ENCODE measurements at places on chromosomes 6 and 20.
A peak's percentile ranks its signal among the peaks of the same experiment; 100 is the strongest.

- DNase-seq = no peak
These were observed 102.2 kb downstream of the PREX1 start for GRCh38 chr20:48725555-48725991.

- DNase-seq = no peak
These were observed 174.2 kb downstream of the ANKRD60 start for GRCh38 chr20:58054082-58054779.

DNA sequence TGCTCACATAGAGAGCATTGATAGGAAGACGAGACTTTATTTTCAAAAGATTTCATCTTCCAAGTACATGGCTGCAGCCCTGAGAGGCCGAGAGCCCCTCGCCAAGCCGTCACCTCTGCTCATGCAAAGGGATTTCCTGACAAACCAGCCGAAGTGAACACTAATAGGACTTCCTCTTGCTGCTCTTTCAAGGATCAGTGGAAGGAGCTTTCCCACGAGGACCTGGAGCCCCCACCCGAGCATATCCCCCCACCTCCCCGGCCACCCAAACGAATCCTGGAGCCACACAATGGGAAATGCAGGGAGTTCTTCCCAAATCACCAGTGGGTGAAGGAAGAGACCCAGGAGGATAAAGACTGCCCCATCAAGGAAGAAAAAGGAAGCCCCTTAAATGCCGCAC, 69.3 kb downstream of the PTPN1 start:
- DNase-seq = no peak

DNA sequence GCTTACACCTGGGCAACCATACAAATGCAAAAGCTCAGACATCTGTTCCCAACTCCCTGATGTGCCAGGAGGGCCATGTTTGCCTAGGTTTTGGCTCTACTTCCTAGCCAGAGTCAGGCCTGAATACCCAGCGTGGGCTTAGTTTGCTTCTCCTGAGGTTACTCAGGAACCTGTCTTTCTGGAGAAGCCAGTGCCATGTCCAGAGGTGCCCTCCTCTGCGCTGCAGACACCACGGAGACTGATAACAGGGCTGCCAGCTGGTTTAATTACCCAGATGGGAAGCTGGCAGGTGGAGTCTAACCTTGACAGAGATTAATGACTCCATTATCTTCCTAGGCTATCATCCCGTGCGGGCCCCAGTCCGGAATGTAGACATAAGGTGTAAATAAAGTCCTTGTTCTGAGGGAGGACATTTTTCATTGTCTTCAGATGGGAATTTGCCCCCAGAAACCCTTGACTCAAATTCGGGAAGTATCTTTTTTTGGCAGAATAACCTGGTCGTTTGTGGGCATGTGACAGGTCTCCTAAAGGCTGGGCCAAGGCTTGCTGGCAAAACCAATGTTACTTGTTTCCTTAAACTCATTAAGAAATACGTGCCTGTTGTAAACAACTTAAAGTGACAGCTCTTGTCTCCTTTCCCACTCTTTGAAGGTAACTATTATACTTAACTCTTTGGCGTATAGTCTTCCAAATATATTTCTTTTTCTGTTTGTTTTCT, 29.2 kb upstream of the ZNFX1 start:
- no peak for DNase-seq

- DNase-seq = no peak
These were observed 15.9 kb downstream of the NDUFAF5 start for GRCh38 chr20:13800728-13801134.

DNA sequence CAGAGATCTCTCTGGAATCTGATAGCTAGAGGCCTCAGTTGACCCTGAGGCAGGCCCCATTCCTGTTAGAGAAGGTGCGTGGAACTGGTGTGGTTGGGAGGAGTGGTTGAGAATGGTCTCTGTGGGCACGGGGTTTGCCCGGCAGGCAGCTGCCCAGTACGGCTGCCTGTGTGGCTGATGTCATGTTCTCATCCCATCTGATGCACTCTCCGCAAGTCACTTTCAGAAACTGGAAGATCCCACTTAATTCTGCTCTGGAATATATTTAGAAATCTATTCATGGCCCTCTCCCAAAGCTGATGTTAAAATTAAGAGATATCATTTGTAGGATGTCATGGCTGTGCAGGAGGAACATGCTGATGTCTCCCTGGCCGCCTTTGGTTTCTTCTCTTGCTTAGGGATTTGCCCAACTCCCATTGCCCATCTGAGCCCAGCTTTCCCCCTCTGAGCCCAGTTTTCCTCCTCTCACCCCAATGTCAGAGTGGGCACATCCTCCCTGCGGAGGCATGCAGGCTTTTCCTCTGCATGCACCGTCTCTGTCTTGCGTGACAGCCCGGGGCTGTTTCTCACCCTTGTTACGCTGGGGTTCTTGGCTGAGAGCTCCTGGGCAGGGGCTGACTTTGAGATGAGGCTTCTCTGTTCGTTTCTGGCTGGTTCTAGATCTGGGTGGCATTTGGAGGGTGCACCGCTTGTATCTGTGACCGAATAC, 21.0 kb downstream of the PHACTR3 start:
- DNase-seq = no peak

DNA sequence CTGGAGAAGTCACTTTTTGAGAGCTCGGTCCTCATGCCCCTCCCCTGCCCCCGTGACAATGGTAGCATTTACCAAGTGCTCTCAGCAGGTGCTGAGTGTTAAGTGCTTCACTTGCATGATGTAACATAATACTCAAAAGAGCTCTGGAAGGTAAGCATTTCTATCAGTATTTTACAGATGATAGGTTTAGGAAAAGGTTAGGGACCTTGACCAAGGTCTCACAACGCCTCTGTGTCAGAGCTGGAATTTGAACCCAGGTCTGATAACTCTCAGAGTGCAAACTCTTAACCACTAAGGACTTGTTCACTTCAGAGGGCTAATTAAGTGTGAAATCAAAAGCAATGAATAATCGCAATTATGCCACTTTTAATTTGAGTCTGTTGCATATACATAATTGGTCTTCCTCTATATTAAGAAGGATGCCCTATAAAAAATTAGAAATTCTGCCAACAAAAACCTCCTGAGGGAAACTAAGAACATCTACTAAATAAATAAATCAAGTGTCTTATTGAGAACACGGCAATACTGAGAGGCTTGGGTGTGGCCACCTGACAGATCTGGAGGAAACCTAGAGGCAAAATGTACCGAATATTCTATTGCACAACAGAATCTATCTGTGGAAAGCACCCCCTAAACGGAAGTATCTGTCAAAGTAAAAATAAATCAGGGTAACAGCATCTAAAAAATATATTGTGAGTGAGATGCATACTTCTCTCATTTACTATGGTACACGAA, 109.8 kb downstream of the BACH2 start:
- DNase-seq = no peak

GRCh38 chr6:152135755-152136448, 328.4 kb downstream of the ESR1 start:
- DNase-seq = no peak

GRCh38 chr6:136410201-136411024, 120.8 kb upstream of the BCLAF1 start:
- DNase-seq = no peak

DNA sequence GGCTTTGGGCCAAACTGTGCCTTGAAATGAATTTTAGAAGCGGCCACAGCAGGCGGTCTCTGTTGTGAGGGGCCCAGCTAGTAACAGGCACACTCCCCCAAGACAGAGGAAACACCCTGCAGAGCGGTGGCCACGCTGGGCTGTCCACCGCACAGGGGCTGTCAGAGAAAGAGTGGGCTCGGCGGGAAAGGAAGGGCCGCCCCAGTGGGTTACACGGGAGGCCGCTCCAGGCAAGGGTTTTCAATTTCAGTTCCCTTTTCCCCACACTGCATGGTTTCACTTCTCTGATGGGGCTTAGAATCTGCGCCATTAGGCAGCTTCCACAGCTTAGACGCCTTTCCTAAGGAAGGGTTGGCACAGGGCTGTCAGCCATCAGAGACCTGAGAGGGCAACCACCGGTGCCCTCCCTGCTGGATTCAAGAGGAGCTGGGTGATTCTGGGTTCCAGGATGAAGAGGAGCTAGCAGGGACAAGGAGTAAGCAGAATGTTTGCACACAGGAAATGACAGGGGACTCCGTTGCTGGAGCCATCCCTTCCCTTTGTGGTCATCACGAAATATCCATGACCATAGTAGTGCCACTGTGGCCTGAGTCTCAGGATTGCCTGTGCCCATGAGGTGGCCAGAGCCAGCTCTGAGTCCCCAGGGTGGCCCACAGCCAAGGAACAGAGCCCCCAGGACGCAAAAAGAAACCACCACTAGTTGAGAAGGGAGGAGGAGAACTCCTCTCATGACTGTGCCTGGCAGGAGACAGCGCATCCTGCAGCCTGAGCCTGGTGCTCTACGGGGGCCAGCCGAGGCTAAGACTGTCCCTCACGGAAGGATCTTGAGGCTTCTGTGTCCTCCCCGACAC, 282.7 kb downstream of the NRN1 start:
- peak; percentile 77 for DNase-seq

DNA sequence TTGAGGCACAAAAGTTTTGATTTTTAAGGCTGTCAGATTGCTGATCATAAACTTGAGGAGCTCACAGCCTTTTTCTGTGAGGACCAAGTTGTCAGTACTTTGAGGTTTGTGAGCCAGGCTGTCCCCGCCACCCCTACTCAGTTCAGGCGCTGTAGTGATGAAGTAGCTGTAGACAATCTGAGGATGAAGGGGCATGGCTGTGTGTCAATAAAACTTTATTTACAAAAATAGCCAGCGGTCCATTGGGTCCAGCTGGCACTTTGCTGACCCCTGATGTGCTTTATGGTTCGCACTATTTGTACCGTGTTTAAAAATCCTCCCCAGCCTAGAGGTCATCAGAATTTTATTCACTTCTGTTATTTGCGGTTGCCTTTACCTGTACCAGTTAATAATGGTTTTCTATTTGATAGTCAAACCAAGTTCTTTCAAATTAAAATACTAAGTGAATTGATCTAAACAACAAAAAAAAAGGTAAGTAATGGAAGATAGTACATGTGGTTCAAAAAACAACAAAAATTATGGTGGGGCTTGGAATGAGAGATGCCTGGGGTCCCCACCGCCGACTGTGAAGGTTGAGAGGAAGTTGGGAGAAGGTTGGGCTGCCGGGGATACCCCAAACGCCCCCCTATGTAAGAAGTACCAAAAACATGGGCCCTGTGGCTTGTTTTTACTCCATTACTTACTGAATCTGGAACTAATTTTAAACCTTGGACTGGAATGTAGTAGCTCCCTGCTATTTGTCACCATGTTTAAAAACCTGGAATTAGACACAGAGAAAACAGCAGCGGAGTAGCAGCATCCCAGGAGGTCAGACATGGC, 123.6 kb downstream of the SYCP2 start:
- DNase-seq = no peak

DNA sequence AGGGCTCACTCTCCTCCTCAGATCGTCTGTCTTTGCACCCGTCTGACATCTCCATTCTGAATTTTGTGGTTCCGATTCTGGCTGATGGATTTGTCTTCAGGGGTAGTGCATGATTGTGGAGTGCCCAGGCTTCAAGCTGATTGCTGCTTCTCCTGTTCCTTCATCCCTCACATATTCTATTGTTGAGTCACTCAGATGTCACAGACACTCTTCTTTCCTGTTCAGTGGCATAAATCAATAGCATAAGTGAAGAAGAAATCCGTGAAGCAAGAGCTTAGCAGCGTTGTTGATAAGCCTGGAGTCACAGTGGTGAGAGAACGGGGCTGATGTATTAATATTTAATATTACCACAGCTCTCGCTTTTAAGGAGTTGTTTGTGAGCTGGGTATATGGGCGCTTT, 152.5 kb downstream of the MTHFD1L start:
- no peak for DNase-seq

DNA sequence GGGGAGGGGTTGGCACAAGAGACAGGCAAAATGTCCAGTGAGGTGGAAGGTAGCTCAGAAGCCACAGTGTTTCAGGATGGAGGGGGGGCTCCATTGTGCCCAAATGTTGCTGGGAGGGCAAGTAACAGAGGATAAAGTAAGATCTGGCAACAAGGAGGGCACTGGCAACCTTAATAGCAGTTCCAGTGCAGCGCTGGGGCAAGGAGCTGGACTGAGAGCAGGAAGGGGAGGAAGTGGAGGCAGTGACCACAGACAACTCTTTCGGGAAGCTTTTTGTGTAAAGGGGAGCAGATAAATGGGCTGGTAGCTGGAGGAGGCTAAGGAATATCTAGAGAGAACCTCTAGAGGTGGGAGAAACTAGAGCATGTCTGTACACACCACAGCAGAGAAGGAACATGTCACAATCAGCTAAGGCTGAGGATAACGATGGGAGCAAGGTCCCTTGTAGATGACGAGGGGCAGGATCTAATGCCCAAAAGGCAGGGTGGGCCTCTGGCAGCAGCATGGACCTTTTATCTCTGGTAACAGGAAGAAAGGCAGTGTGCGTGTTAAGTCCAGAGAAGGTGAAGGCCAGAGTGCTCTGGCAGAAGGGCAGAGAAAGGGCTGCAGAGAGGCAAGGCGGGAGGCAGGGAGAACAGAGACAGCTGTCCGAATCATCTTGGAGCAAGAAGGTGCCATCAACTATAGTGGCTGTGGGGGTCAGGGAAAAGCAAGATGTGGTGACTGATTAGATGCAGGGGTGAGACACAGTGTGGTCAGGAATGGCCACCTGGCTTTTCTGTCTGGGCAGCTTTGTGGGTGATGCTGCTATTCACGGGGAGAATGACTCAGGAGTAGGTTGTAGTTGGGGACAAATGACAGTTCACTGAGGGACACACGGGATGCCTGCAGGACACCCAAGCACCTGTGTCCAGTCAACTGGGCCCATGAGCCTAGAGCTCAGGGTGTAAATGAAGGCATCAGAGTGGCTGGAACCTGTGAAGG, 17.4 kb downstream of the TMEM242 start:
- DNase-seq = no peak

- DNase-seq = no peak
These were observed 869 bp upstream of the CST5 start for GRCh38 chr20:23880417-23880816.

GRCh38 chr6:113359155-113360140, 497.7 kb upstream of the MARCKS start:
- DNase-seq = no peak

GRCh38 chr20:11103866-11104265, 430.1 kb upstream of the JAG1 start:
- no peak for DNase-seq

All from stimulated activated naive B cell treated with anti-CD40 and anti-IgM and Interleukin-4, amounts not matched to agents 10 μg/mL and 1 μg/mL and 100 μg/mL, for 72 hours (primary cell).